Left colon (tissue), 2 donors: ENCODE measurements at places on chromosomes 3 and 15. TPM values are rescaled to one million over a fixed set of nuclear protein-coding genes. Genes with fewer than 3 reads are reported as not detected.

The PLD1 gene
- 79.7 TPM for total RNA-seq

The NPAP1 gene
- total RNA-seq, result not detected

The CCR8 gene
- not detected for total RNA-seq

- DNase-seq, result no peak
These were observed 7.7 kb upstream of the ACTC1 start for GRCh38 chr15:34802803-34803750.

DNA sequence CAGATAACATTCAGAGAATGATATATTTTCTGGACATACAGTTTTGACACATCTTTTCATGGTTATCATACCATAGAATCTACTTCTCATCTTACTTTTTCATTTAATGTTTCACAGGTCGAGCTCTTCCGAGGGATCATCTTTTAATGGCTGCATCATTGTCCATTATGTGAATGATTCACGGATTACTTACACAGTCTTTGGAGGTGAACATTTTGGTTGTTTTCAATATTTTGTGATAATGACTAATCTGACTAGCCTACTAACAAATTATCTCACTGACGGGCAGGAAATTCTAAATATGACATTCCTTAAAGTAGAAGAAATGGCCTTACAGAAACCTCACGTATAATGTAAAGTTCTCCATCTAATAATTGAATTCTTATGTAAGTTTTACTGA, 209.1 kb upstream of the STRIT1 start:
- DNase-seq, result no peak

- no peak for DNase-seq
These were observed 107.3 kb upstream of the SELENOK start for GRCh38 chr3:53998980-53999379.
